Substantia nigra (tissue), 51 donors: ENCODE measurements at places on chromosomes 3 and 15.

DNA sequence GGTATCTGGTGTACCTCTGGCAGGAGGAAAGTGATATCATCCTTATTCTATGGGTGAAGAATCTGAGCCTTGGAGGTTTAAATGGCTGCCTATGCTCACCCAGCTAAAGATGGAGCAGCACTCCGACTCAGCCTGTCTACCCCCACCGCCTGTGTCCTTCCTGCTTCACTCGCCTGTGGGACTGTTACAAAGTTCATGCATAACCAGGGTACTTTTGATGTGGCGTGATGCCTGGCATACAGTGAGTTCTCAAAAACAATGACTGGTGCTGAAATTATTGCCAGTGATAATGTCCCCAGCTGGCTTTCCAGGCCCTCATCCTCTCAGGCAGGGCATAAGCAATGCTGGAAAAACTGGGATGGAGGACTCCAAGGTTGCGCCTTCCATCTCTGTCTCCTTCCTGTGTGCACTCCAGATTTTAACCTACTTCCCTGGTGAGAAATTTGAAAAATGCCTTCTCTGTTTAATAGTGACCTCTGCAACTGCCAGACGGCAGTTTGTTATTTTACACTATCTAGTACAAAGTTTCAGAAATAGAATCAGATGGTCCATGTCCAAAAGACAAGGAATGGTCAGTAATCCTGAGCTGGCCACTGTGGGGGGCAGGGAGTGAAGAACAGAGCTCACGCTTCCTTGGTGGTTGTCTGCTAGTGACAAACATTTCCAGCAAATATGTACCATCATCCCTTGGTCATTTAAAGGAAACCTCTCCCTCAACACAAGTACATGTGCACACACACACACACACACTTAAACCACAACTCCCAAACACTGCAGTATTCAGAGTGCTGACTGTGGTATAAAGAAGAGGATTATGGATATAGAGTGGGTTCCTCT, 86.5 kb upstream of the NMNAT3 start:
- DNase-seq: no peak

DNA sequence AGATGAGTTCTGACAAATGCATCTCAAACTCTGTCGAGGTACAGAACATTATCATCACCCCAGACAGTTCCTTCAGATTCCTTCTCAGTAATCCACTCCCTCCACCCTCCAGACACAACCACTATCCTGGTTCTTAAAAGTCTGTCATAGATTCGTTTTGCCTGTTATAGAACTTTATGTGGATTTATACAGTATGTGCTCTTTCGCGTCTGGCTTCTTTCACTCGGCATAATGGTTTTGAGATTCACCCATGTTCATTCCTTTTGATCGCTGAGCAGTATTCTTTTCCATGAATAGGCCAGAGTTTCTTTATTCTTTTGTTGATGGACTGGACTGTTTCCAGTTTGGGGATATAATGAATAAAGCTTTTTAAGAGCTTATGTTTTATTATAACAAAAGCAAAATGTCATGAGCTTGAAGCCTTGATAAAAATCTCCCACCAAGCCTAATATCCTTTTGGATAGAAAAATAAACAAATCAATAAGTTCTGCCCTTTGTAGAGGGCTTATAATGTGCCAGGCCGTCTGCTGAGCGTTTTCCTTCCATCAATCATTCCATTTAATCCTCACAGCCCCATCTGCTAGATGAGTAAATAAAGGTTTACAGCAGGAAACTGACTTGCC, 21.3 kb upstream of the RFTN1 start:
- DNase-seq: no peak

- no peak for DNase-seq
Observed at GRCh38 chr15:65659502-65660052, 37.8 kb downstream of the SLC24A1 start.

DNA sequence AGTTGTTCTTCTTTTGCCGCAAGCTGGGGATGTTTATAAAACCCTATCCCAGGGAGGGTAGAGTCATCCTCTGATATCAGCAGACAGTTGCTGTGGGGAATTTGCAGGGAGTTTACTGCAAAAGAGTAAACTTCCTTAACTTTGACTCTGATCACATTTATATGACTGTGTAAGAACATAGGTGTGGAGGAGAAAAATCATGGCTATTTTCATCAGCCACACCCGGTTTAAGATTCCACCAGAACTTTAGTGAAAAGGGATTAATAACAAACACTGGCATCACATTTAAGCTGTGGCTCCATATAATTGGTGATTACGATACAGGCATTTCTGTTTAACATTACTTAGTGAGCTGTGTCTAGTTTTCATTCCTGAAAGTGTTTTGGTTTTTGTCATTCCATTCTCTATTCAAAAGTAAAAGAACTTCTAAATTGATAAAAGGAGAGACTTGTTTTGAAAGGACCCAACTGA, 143.1 kb downstream of the MYLK start:
- DNase-seq: no peak

DNA sequence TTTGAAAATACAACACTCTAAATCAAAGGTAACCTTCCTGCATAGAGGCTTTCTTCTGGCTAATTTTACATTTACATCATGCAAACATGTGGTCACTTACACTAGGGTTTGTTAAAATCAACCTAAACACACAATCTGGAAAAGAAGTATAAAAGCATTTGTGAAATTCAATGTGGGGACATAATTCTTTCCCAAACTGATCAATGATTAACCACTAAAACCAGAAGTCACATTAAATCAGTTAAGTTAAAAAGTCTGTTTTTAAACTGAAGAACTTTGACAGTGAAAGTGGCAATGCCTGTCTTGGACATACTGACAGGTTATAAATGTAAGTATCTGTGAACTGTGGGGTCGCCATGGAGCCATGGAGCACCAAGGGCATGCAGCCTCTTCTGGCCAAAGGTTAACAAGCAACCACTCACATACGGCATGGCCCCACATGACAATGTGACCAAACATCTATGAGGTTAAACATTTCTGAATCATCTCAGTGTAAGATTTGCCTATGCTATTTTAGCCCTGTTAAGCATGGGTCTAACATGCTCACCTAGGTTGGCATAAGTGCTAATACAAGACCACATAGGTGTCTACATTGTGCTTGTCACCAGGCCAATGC, 278.2 kb downstream of the CTNNB1 start:
- no peak for DNase-seq

- DNase-seq: no peak
Observed at GRCh38 chr15:95446854-95447253, 883.6 kb upstream of the NR2F2 start.

DNA sequence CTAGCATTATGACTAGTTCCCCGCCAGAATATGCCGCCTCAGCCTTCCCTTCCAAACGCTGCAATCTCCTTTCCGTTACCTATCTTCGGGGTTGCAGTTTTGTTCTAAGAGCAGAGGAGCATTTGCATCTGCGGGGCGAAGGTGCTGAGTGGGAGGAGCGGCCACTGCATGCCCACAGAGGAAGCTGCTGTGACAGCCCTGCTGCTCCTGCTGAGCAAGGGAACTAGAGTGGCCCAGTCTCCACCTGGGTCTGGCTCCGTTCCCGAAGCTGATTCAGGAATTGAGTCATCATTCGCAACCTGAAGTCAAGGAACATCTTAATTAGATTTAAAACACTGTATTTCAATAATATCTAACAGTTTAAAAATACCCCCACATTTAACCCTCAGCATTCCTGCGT, 98.2 kb upstream of the TJP1 start:
- DNase-seq: no peak

GRCh38 chr3:170054204-170054603, 16.4 kb downstream of the GPR160 start:
- no peak for DNase-seq

GRCh38 chr15:78387246-78388037, 47.3 kb downstream of the CRABP1 start:
- no peak for DNase-seq
